ENCODE measurements at places on chromosomes 5 and 9.

GRCh38 chr5:143543358-143544255 lies 140.1 kb upstream of the NR3C1 start:
- DNase-seq: peak; percentile 42

DNA sequence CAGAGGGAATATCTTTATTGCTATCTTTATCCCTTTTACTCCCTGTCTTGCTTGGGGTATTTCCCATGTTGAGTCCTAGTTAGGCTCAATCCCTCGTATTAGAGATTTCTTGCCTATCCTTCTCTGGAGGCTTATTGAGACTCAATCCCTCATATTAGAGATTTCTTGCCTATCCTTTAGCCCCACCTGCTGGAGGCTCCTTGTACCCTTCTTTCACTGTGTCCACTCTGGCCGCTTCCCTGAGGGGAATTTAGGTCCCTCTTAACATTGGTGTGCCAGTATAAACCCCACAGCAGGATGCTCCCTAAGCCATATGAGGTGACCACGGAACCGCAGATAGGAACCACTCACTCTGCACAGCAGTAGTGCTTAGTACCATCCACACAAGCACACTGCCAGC lies 110.7 kb upstream of the MAMDC2 start:
- peak; percentile 12 for DNase-seq

- no peak for DNase-seq
Observed at GRCh38 chr5:174549254-174549653, 175.1 kb upstream of the MSX2 start.

DNA sequence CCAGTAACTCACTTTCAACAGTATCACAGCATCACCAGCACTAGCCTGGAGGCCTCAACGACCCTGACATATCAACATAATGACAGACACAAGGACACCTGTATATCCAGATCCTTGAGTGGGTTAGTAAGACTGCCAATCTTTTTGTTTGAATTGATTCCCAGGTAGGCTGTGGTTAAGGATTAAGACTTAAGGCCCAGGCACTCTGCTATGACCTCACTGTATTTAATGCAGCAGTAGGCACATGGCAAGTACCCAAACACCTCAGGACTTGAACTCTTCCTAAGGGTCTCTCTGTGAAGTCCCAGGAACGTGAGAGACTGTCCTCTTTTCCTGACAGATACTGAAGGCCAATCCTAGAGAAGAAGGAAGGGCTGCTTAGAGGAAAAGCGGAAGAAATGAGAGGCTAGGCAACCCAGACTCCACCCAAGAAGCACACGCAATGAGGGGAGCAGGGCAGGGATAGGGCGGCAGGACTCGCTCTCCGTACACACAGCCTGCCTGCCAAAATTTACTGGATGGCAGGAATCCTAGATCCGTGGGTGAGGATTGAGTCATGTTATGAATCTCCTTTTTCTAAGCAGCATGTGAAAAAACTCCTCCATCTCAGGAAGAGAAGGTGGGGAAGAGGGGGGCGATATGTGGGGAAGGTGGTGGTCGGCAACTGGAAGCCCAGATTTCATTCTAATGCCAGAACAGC lies 93.4 kb downstream of the SIL1 start:
- peak; percentile 96 for DNase-seq

DNA sequence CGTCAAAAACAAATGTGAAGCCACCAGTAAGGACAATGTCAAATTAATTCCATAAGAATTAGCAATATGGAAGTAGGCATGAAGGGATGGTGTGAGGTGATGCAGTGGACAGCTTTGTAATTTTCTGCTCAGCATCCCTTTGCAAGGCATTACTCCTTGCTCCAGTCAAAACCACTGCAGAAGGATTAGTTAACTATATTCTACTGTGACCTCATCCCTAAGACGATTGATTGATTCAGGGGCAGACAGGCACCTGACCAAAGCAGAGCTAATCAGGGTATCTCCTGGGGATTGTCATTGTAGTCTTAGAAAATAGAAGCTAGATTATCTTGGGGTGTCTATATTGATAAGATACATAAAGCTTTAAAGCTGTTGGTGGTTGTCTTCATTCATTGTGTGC lies 98.7 kb downstream of the NMUR2 start:
- DNase-seq: no peak

DNA sequence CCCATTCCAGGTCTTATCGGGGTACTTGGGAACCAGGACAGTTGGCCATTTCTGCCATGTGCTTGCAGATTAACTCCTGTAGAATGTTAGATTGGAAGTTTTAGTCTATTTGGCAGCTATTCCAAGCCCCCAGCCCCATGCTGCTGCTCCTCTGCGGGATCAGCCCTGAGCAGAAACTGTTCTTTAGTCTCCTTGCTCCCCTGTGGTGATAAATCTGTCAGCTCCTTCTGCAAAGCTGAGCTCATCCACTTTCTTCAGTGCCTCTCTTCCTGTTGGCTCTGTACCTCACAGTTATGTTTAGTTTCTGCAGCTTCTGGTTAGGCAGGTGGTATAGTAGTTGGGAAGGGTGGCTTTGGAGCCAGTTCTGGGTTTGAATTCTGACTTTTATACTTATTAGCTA lies 170.4 kb downstream of the GRIA1 start:
- DNase-seq: no peak

DNA sequence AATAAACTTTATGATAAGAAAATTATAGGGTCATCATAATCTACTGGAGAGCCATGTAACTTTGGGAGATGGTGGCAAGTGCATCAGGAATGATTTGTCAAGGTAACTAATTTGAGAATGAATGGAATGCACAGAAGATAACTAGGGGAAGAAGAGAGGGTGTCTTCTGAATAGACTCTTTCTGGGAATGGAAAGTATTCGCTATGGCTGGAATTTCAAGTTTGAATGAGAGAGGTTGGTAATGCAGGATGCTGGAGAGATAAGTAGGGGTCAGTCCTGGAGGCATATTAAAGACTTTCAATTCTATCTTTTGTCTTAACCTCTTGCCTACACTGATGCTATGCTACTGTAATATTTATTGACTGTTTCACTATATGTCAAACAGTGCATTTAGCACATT lies 714.2 kb downstream of the CETN3 start:
- no peak for DNase-seq

DNA sequence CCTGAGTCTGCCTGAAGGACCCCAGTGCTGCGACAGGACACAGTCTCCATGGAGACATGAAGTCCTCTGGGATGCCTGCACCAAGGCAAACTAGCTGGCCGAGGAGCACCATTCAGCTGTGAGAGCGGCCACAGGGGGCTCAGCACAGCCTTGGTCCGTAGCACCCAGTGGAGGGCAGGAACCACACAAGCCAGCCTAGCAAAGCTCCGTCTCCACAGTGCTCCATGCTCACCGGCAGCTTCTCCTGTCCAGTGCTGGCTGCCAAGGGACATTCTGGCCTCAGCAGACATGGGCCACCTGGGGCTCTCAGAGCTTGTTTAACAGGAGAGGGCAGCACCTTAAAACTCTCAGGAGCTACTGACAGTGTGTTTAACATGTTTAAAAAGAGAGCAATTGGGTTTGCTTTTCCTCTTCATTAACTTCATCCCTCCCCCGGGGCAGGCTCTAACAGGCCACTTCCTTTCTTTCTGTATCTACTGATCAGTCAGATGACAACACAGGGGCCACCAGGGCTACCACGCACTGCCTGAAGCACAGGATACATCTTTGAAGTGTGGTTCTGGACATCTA lies 57.0 kb downstream of the SECISBP2 start:
- no peak for DNase-seq

DNA sequence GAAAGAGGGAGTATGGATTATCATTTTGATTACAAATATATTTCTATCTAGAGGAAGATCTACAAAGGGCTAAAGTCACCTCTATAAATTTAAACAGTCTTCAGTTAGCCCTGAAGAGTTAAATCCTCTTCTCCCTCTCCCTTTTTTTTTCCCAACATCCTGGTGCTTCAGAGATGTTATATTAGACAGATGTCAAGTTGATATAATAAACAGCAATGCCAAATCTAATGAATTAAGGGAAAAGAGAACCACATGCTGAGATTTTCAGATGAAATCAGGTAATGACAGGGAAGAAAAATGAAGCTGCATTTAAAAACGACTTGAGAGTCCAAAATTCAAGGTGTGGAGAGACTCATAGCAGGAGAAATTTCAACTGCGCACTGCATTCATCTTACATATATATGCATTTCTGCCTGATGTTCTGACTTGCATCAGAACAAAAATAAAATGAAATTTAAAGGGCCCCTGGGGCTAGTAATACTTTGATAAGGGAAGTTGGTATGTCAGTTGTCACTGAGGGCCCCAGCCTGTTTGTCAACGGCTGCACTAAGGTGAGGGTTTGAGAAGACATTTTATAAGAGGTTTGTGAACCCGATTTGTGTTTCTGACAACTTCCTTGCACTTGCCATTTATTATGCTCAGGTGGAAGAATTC lies 338.9 kb upstream of the PANK3 start:
- no peak for DNase-seq

GRCh38 chr5:145101246-145101645 lies 733.9 kb downstream of the PRELID2 start:
- peak; percentile 22 for DNase-seq
